ENCODE measurements at places on chromosomes 12 and 14. TPM values are rescaled to one million over a fixed set of nuclear protein-coding genes. Genes with fewer than 3 reads are reported as not detected.

Gene LMNTD1
- not detected for total RNA-seq

Gene PPP1R1A
- total RNA-seq = not detected

Gene POTEM
- total RNA-seq = not detected

Gene RBMS2
- 42.8 TPM for total RNA-seq

Gene ATG2B
- 22.8 TPM for total RNA-seq
